ENCODE measurements at places on chromosomes 13 and 19.

DNA sequence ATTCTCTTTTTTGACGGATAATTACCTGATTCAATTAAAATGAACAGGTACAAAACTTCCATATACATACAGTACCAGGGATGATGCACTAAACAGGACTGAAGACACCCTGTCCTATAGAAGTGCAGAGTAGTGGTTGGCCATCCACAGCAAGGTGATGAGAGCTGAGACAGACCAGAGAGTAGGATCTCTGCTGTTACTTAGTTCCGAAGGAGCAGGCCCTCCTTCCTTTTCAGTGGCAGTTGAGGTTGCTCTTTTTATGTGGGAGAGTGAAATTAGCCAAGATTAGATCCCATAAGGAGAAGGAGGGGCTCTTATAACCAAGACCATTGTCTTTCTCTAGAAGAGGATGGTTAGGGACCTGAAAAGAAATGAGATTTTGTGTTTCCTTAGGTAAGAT lies 4.0 kb downstream of the PDS5B start:
- no peak for DNase-seq

- DNase-seq, result no peak
Observed at GRCh38 chr13:113880651-113881611, 17.1 kb upstream of the GAS6 start.

GRCh38 chr19:52028027-52028779 lies at the start of gene ZNF614:
Gene ZNF614 (minus strand): TSS chr19:52028379. CDS start chr19:52025745, 2,634 bp downstream.
- DNase-seq, result peak; percentile 92

GRCh38 chr13:105991622-105992277 lies 543.7 kb downstream of the EFNB2 start:
- no peak for DNase-seq

DNA sequence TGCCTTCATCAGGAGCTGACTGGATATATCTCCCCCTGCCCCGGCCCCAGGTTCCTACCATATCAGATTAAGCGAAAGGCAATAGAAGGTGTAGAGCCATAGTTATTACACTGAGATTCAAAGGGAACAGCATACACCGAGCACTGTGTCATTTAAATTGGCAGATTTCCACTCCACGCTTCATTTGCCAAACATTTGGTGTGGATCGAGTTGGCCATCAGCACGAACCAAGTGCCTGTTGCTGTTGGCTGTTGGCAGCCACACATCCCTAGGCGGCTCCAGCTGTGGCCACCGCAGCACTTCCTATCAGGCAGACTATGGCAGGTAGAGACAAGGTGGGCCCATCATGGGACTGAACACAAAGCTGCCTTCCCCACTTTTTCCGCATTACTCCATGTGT lies 115.8 kb downstream of the CCNA1 start:
- no peak for DNase-seq

DNA sequence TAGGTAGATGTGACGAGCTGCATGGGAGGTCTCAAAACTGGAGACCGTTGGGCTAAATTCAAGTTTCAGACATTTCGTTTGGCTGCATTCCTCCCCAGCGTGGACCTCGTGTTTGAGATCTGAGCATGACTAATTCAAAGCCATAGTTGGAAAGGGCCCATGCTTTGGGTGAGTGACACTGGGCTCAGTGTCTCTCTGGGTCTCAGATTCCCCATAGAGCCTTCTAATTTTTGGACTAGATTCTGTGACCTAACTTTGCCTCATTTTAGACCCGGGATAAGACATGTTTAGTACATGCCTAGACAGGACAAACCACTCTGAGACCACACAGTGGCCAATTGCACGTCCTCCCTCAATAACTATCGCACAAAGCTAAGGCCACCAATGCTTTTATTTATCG lies 16.6 kb downstream of the CKM start:
- no peak for DNase-seq

DNA sequence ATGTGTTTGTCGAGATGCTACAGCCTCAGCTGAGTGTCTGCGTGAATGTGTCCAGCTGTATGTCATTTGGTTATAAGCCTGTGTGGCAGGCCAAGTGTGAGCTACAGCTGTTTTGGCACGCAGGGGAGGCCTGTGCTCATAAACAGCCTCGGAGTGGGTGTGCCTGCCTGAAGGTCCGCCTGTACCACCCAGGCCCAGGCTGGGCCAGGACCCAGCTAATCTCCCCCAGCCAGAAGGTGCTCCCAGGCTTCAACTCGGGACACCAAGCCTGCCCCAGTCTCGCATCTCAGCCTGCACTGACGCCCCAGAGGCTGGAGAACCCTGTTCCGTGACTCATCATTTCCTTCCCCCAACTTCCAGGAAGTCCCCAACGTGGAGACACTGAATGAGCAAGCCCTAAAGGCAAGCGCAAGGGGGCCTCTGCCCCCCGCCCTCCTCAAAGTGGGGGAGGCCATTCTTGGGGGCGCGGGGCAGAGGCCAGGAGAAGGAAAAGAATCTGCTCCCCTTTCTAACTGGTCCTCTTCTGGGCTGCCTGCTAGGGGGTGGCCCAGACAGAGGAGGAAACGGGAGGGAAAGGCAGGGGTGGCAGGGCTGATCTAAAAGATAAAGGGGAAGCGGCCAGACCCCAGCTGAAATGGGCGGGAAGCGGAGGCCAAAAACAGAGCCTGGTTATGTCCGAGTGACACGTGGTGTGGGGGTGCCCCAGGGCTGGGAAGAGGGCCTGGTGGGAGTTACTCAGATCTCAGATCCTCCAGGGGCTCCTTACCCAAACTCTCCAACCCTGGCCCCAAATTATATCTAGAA lies 2.0 kb downstream of the SLC1A5 start:
- peak; percentile 78 for DNase-seq

DNA sequence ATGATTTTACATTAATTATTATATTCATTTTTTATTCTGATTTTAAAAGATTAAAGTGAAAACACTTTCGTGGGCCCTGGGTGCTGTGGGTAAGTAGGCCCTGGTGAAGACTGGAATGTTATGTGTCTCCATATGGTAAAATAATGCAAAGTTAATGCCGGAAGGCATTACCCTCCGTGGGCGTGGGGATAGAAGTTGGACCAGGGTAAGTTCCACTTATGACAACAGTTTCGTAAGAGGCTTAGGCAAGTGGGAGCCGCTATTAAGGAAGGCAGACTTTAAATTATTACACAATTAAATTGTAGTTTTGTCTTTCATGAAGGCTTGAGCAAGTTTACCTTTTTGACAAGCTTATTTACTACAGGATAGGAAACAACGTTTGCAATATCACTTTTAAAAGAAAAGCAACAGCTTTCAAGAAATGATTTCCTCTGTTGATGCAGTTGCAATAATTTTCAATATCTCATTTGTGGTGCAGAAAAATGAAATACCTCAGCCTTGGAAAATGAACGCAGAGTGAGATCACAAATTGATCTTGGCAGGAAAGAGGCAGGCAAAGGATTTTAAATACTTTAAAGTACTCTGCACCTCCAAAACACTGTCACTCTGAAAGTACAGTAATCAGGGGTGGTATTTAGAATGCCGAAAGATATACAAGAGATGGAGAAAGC lies 310.6 kb downstream of the DCT start:
- peak; percentile 45 for DNase-seq

- no peak for DNase-seq
Observed at GRCh38 chr19:58522709-58523108, 3.1 kb upstream of the ZBTB45 start.

Data from lower lobe of right lung (tissue), 2 donors.